ENCODE measurements at places on chromosomes 2 and 18.
A peak's percentile ranks its signal among the peaks of the same experiment; 100 is the strongest.

GRCh38 chr2:19536136-19536535 lies 177.7 kb upstream of the OSR1 start:
- no peak for DNase-seq

DNA sequence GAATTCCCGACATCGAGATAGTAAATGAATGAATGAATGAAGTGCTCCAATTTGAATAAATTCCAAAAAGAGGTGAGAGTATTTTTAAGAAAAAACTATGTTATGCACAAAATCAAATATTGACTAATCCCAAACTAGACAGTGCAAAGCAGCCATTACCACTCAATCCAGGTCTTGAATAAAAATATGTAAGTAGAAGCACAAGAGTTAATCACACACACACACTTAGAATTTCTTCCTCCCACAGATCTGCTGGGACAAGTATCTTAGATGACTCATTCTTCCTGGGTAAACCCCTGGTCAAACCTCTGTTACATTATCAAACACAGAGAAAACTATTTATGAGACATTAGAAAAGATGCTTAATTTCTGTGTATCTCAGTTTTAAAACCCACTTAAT lies 102.0 kb downstream of the PLA2R1 start:
- DNase-seq: peak; percentile 87

DNA sequence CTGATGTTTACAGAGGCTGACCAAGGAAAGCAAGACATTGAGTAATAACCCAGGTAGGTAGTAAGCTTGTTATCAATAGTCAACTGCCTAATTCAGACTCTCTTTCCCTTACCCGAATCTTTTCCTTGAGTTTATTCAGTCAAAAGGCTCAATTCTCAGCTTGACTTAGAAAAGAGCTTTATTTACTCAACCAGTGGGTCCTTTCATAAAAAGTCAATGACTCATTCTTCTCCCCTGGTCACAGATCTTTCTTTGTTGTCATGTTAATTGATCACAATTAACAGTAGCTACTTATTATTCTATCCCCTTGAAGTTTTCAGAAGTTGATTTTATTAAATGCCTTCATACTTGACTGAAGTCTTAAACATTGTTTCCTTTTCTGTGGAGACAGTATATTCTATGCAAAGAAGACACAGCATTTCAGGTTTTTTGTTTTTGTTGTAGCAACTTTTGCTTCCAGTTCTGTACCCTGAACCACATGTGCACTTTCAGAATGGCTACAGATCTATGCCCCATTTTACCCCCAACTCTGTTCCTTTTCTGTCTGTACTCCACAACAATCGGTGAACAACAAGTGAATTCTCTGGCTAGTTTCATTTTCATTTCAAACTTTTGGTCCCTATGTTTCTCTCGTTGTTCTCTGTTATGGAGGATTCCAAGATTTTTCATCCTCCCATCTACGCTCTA lies 428.3 kb downstream of the NCKAP5 start:
- DNase-seq: no peak

DNA sequence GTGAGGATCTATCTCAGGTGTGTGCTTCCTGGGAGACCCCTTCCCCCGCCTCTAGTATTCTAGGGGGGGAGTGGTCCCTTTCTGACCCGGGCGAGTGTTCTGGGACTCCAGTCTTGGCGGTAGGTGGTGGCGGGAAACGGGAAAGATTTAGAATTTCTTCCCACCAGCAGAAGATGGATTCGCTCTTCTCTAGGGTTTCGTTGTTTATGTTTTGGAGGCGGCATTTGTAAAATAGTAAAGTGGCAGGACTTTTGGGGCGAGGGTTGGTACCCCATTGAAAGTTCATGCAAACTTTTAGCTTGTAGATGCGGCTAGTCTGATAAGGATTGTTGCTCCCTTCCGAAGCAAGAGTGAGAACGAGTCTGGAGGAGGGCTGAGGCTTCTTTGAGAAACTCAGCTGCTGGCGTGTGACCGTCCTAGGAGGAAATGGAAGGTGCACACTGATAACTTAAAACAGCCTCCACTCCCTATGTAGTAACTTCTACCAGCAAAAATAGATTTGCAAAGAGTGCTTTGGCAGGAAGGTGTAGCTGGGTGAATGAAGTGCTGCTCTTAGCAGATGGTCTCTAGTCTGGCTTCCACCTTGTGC lies 412 bp downstream of the GPD2 start:
- DNase-seq: no peak

- DNase-seq: no peak
Observed at GRCh38 chr18:23776306-23776705, 87.1 kb downstream of the LAMA3 start.

- no peak for DNase-seq
Observed at GRCh38 chr2:109153005-109153784, 24.2 kb downstream of the SH3RF3 start.

GRCh38 chr2:135557530-135557929 lies 26.2 kb downstream of the R3HDM1 start:
- no peak for DNase-seq

- no peak for DNase-seq
Observed at GRCh38 chr2:29570539-29570938, 350.8 kb downstream of the ALK start.

GRCh38 chr18:55328301-55328700 lies 259.7 kb downstream of the TCF4 start:
- no peak for DNase-seq

DNA sequence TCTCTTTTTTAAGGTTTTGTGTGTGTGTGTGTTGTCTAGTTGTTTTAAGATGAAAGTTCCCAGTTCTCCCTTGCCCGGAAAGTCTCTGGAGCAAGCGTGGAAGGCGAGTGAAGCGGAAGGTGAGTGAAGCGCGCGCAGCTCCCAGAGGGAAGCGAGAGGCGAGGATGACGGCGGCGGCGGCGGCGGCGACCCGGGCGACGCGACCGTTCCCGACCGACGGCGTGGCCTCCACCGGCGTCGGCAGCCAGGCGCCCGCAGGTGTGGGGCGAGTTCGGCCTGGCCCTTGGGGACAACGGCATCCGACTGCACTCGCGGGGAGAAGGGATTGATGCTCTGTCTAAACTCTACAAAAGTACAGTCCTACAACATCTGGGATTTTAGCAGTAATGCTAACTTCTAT lies 321.9 kb downstream of the CELF4 start:
- DNase-seq: no peak

DNA sequence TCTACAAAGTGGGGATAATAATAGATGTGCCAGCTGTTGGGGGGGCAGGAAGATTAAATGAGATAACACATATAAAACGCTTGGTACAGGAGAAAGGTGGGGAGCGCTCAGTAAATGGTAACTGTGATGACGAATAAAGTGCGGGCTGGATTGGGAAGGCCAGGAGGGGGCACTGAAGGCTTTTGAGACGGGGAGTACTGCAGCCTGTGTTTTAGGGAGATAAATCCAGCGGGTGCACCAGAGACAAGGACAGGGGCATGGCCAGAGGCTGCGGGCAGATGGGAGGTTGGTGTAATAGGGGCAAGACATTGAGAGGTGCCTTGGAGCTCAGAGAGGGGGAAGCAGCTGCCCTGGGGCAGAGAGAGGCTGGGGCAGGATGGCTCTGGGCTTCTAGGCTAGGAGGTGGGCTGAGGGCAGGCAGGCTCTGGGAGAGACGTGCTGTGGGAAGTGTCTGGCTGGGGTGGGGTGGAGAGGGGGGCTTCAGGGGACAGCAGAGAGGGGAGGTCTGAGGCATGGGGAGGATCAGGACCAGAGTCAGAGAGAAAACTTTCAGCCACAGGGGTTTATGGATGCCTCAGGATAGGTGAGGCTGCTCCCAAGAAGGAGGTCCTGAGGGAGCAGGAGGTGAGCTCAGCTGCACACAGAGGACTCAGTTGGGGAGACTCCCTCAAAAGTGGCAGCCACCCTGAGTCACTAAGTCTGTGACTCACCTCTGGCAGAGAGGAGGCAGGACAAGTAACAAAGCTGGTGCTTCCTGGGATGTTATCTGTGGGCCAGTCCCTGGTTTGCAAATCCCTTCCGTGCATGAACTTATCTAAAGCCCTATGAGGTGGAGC lies 18.8 kb downstream of the TEX44 start:
- peak; percentile 38 for DNase-seq

DNA sequence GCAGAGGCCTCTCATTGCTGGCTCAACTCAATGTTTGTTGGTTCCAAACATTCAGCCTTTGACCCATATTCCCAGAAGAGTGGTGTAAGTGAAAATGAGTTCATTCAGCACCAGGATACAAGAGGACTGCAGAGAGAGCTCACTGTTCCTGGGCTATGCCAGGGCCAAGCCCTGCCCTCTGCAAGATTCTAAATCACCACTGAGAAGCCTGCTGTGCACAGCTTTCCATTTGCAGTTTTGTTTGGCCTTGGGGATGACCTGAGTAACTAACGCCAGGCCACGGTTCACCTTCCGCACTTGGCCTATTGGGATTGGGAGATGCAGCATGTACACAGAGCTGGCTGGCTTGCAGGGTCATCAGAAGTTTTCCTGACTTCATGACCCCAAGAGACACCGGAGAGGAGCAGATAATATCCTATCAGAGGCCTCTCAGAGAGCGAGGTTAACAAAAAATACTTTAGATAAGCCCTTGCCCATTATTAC lies 12.6 kb downstream of the GKN1 start:
- DNase-seq: no peak

- no peak for DNase-seq
Observed at GRCh38 chr2:124822516-124822915, 797.4 kb downstream of the CNTNAP5 start.

GRCh38 chr18:28718696-28719095 lies 541.8 kb upstream of the CDH2 start:
- no peak for DNase-seq

GRCh38 chr2:164678631-164679149 lies 57.4 kb upstream of the GRB14 start:
- no peak for DNase-seq

- DNase-seq: no peak
Observed at GRCh38 chr2:51103205-51103604, 71.3 kb upstream of the NRXN1 start.

- DNase-seq: no peak
Observed at GRCh38 chr2:225052703-225053102, 10.4 kb upstream of the DOCK10 start.

DNA sequence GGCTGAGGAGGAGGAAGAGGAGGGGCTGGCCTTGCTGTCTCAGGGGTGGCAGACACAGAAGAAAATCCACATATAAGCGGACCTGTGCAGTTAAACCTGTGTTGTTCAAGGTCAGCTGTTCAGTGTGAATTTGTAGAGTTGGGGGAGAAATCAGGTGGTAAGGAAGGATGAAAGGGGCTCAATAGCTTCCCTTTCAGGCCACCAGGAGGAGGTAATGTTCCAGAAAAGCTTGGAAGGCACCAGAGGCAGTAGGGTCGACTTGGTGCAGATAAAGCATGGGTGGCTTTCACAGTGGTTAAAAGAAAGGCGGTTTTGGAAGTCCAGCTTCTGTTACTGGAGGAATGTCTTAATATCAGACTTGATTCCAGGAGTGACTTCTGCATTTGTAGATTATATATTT lies 167.4 kb downstream of the THSD7B start:
- no peak for DNase-seq

DNA sequence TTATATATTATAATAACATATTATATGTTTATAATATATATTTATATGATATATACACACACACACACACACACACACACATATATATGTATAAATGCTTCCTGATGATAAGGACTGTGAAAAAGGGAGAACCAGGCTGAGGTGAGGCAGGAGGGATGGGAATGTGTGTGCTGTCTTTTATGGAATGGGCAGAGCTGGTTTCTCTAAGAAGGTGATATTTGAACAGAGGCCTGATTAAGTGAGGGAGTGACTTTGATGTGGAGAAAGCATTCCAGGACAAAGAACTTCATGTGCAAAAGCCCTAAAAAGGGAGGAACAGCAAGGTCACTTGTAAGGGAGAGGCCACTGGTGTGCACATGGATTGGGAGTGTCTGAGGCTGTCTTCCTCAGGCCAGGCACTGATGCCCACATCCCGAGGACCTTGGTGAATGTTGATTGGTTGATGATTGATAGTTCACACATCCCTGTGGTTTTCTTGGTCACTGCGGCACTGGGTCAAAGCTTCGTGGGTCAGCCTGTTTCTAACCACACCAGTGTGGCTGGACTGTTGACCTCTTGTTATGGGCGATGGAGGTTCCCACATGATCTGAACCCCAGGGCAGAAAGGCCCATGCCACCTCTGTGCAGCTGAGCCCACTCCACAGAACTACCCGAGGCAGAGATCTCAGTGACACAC lies 196.9 kb downstream of the MYCN start:
- DNase-seq: no peak

Data from non-pigmented ciliary epithelial cell (primary cell).